ENCODE measurements at places on chromosomes 1 and 21.

DNA sequence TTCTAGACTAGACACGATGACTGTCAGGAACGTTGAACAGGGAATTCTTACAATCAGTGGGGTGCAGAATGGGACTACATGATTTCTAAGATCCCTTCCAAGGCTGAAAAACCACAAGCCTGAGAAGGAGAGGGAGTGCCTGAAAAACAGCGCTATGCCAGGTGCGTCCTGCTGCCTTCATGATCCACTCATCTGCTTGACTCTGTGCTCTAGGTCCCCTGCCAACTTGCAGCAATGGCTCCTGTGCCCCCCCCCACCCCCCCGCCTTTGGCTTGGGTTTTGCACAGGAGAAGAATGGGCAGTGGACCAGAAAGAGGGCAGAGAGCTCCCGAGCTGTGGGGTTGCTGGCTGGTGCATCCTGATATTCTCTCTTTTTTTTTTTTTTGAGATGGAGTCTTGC lies 5.9 kb downstream of the SLC2A7 start:
- no peak for DNase-seq

GRCh38 chr1:36576118-36576517 lies 93.4 kb upstream of the CSF3R start:
- peak; percentile 26 for DNase-seq

DNA sequence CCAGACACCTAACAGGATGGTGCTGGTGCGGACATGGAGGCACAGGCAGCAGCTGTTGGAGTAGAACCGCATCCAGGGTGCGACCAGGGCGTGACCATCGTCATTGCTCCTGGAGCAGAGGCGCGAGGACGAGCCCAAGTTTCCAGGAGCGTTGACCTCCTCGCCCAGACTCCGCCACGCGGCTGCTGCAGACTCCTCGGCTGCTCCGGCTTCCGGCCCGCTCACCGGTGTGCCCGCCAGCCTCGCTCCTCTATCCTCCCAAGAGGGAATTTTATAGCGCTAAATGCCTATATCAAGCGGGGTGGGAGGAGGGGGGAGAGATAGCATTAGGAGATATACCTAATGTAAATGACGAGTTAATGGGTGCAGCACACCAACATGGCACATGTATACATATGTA lies 5.3 kb upstream of the S100A12 start:
- DNase-seq, result no peak

DNA sequence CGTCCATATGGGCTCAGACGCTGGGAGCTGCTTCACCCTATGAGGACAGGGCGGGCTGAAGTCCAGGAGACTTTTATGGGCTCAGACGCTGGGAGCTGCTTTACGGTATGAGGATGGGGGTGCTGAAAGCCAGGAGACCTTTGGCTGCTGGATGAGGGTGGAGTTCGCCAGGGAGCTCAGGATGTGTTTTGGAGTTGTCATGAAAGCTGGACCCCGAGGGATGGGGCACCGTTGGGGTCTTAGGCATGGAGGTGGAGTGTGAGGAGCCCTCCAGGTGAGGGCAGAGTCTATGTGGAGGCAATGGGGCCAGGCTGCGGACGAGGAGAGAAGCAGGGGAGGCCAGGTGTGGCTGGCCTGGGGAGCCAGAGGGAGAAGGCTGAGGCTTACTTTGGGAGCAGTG lies 27.5 kb downstream of the TRPM2 start:
- DNase-seq, result no peak

DNA sequence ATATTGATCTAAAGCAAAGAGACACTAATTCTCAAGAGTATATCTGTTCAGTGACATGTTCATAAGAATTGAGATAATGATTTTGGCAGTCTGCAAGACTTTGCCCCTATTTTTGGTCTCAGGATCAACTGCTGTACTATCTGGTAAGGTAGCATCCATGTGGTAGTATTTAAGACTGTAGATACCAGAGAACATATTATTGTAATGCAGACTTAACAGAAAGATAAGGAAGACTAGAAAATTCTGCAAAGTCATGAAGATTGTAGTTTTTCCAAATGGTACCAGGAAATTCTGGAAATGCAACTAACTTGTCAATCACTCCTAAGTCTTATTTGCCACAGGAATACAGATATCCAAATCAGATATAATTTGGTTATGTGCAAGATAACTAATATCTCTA lies 35.1 kb downstream of the RNF2 start:
- DNase-seq, result no peak

DNA sequence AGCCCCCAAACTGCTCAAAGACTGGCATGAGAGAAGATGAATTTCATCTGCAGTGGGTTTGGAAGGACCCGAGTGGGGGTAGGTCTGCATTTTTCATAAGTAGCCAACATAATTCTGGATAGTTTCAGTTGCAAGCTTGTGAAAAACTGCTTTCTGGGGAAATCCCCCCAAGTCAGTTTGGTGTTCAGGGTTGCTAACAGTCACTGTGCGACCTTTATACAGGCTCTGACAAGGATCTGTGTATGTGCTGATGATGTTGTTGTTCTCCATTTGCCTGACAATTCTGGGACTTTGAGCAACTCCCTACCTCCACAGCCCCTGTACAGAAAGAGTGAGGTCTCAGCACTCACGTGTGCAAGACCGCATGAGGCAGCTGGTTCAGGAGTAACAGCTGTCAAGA lies 87.9 kb downstream of the SUSD4 start:
- no peak for DNase-seq

- peak; percentile 63 for DNase-seq
These were observed at the start of gene F5 for GRCh38 chr1:169586395-169587255. Gene F5, minus strand, starts transcription at chr1:169586481. Its CDS starts 95 bp downstream, at chr1:169586386.

DNA sequence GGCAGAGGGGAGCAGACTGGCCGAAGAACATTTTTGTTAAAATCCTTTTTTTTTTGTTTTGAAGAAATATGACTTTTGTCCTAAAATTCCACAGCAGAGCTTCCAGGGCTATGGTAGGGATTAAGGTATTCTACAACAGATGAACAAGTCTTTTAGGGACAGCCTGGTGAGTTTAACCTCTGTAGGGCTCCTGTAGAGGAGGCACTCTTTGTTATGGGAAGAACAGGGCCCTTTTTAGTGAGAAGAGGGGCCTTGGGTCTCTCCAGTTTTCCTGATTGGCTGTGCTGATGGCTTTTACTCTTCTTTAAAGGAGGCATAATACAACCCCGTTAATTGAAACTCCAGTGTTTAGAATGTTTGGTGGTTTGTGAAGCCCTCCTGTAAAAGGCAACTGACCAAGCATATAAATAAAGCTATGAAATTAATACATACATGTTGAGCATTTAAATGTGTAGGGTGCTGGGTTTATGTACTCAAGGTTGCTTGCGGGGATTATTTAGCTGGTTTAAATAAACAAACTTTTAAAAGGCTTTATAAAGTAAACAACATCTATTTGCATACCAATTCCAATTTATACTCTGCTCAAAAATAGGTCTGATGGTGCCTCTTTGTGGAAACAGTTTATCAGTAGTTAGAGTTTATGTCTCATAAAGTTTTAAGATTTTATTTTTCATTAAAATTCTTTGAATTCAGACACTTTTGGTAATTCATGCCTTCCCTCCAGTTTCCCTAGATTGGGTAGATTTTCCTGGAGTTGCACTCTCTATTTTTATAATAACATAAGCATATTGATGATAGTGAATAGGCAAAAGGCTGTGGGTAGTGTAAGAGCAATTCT lies 46.5 kb downstream of the PBX1 start:
- no peak for DNase-seq

GRCh38 chr1:67189953-67190352 lies 23.7 kb downstream of the IL23R start:
- DNase-seq, result no peak

GRCh38 chr1:93844262-93845045 lies 34.6 kb downstream of the DNTTIP2 start:
- DNase-seq, result peak; percentile 81

GRCh38 chr1:223114871-223115270 lies 28.2 kb downstream of the TLR5 start:
- DNase-seq, result no peak

DNA sequence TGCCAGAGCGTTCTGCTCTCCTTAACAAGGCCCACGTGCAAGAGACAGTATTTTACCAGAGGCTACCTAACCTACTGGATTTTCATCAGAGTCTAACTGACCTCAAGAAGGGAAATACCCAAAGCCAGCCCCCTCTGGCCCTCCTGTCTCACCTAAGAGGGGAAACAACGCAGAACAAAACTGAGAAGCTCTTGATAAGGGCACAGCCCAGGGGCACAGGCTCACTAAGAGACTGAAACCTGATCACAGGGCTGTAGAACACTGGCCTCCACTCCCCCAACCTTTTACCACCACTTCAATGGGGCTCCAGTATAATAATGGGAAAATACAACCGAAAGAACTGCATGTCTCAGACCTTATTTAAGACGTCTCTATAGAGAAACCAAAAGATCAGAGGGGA lies 449.5 kb upstream of the CAMK1G start:
- no peak for DNase-seq

DNA sequence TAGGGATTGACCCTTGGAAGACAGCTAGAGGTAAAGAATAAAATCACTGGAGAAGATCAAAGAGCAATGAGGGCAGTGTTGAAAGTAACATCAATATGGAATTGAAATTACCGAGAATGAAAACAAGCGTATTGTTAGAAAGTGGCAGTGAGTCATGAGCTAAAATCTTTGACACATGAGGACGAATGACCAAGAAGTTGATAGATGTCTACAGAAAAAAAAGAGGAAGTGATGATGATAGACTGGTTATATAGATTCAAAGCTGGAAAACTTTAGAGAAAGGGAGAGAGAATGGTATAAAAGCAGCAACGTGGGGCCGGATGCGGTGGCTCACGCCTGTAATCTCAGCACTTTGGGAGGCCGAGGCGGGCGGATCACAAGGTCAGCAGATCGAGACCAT lies 12.5 kb upstream of the DNM3 start:
- no peak for DNase-seq

GRCh38 chr1:23800400-23801337 lies at the start of gene GALE:
Gene GALE, minus strand, starts transcription at chr1:23800754. Its CDS starts 1,747 bp downstream, at chr1:23799007.
- peak; percentile 95 for DNase-seq

DNA sequence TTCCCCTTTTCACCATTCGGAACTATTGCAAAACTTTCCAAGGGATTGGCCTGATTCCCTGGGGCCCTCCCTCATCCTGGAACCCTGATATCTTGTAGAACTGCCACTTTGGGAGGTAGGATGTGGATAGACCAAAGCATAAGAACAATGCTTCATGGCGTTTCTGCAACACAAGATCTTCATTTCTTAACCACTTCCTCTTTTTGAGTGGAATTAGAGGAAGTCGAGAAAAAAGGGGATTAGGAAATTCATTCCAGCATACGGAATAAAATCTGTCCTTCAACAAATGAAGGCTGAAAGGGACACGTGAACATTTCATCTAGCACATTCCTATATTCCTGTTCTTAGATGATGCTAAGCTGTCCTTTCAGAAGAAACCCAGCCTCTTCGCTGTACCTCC lies 149.3 kb downstream of the HUNK start:
- no peak for DNase-seq

DNA sequence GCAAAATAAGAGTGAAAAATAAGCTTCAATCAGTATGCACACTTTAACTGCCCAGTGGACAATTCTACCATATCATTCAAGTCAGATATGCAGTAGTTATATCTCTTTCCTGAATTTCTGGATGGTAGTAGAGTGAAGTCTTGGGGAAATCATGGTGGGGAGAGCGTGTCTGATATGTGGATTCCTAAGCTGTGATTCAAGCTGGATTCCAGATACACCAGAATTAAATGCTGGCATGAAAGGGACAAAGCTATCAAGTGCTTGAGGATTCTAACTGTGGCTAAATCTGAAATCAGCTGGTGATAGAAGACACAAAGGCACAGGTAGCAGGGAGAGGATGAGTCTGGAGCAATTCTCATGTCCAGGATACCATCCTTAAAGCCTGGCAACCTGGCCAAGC lies 323.5 kb downstream of the DUSP10 start:
- no peak for DNase-seq

DNA sequence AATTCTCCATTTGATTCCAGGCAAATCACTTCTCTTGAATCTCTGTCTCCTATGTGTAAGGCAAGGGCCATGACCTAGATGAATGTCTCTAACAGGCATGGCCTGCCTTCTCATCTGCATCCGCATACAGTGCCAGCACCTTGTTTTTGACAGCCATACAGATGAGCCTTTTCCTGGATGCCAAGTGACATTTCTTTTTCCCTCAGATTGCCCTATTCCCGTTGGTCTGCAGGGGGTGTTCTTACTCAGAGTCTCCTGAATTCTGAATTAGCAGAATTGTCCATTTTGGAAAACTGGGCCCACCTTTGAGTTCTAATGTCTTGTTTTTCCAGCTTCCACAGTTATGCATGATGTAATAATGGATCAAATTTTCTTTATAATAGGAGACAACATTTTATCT lies 88.0 kb upstream of the ADAR start:
- DNase-seq, result no peak

DNA sequence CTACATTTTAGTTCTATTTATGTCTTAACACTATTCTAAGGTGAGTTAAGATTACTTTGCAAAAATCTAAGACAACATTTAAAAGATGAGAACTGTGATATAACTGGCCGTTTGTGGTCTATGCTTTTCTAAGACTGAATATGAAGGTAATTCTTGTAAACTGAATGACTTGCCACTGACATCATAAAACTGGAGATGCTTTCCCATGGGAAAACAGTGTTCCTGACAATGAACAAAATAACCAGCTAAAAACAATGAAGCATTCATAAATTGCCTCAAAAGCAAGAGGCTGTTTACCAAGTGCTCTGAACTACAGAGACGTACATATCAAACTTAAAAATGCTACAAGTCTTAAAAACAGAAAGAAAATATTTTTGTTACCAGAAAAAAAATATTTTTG lies 54.7 kb downstream of the APP start:
- DNase-seq, result no peak

DNA sequence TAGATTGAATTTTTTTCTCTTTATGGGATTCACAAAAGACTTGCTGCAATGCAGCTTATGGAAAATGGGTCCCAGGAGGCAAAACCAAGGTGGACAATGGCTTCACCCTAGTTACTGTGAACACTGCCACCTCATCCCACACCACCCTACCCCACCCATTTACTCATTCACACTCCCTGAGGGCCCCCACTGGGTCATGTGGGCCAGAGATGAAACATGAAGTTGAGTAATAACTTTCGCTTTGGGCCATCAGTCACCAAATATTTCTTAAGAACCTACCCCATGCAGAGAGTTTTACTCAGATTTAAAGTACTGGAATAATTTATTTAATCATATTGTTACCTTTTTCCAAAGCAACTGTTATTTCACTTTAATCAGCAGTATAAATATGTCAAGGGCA lies 191.8 kb downstream of the TPR start:
- peak; percentile 82 for DNase-seq
